NCI-H1436 (cell line): ENCODE measurements at places on chromosomes 2 and 18.

GRCh38 chr2:20223407-20224163, 1.3 kb downstream of the SDC1 start:
- peak; percentile 15 for DNase-seq

DNA sequence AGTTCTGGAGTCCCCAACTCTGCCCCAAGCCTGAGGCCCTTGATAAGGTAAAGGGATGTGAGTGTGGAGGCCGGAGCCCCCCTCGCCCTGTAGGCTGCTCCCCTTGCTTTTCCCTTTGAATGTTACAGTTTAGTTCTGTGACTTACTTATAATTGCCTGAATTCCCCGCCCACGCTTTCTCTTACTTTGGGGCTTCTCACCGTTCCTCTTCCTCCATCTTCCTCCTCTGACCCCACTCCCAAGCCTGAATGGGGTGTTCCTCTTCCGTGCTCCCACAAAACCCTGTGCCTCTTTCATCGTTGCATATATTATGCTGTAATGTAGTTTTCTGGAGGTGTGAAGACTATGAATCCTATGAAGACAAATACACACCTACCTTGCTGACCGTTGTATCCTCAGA, 15.0 kb upstream of the IL1RN start:
- no peak for DNase-seq

DNA sequence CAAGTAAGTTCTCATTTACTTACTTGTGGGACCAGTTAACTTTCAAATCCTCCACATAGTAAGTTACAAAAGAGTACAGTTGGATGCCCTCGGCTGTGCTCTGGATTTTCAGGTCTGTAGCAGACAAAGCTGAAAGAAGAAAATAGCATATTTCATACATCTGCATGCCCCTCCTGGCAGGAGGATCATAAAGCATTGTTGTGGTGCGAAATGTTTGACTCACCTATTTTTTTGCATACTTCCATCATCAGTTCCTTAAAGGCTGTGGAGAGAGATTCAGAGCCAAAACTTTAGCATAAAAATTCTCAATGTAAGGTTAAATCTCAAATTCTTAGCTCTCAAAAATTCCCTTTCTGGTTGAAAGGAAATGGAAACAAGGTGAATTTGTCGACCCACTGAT, 70.8 kb upstream of the LPIN2 start:
- DNase-seq: no peak

- no peak for DNase-seq
These were observed 89.2 kb downstream of the SOCS6 start for GRCh38 chr18:70377857-70378701.

GRCh38 chr2:118923371-118923770, 18.6 kb upstream of the MARCO start:
- no peak for DNase-seq

DNA sequence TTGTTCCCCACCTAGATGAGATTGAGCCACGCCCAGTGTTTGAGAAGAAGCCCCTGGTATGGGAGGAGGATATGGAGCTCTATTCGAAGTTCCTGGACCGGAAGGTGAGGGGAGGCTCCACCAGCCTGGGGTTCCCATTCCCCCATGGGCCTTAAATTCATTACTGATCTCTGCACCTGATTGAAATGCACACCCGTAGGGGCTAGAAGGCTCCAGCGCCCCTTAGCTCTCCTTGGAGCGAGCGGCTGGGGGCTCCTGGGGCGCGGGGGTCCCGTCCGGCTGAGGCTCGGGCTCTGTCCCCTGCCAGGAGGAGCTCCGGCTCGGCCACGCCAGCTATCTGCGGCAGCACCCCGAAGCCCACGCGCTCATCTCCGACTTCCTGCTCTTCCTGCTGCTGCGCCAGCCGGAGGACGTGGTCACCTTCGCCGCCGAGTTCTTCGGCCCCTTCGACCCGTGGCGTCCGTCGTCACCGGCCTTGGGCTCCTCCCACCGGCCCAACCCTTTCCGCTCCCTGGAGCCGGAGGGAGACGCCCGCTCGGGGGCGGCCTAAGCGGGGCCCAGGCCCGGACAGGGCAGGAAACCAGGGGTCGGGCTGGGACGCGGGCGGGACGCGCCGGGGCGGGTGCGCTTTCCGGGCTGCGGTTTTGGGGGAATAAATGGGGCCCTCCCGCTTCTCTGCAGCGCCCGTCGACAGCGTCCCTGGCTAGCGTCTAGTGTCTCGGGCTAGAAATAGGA, 10.9 kb downstream of the CATIP start:
- DNase-seq: no peak

DNA sequence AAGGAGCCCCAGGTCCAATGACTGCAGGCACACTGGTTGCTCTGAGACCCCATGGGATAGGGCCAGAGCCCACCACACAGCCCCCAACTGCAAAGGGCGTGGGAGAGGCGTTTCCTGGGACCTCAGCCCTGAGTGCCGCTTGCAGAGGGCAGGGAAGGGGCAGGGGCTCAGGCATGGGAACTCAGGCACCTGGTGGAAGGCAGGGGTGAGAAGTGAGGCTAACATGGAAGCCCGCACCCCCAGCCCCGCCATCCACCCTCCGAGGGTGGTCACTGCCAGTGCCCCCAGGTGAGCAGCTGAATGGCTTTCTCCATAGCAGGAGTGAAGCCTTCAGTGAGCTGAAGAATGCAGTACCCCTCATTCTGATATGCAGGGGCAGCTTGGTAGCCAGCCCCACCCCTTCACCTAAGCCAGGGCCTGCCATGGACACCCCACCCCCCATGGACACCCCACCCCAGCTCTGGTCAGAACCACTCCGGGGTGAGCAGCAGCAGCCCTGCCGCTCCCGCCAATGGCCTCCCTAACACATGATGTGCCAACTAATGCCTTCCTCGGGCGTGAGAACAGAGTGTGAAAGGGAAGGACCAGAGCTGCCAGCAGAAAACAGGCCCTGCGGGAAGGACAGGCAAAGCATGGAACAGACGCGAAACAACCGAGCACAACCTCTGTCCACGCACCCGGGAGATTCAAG, 6.6 kb downstream of the KIF1A start:
- DNase-seq: no peak

GRCh38 chr2:17540813-17541530, 476 bp downstream of the VSNL1 start:
- no peak for DNase-seq

DNA sequence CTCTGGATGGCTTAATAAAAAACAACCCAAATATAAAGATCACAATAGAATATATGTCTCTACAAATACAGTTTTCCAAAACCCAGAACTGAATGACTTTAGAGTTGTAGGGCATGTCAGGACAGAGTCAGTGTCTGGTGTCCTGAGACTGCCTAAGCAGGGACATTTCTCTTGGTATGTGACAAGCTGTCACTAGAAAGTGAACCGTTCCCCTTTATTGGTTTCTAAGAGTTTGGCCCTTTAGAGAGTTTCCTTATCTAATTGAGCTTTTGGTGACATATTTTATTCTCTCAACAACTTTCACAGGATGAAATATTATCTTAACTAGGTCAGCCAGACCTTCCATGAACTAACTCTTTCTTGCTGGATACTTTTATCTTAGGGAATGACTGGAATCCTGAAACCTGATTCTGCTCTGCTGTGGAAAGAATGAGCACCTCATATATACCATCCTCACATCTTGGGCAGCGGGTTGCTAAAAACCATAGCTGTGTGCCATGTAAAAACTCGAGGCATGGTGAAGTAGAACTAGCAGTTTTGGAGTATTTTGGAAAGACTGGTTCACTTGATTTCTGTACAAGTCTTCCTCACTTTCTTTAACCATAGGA, 54.8 kb downstream of the CAVIN2 start:
- no peak for DNase-seq

DNA sequence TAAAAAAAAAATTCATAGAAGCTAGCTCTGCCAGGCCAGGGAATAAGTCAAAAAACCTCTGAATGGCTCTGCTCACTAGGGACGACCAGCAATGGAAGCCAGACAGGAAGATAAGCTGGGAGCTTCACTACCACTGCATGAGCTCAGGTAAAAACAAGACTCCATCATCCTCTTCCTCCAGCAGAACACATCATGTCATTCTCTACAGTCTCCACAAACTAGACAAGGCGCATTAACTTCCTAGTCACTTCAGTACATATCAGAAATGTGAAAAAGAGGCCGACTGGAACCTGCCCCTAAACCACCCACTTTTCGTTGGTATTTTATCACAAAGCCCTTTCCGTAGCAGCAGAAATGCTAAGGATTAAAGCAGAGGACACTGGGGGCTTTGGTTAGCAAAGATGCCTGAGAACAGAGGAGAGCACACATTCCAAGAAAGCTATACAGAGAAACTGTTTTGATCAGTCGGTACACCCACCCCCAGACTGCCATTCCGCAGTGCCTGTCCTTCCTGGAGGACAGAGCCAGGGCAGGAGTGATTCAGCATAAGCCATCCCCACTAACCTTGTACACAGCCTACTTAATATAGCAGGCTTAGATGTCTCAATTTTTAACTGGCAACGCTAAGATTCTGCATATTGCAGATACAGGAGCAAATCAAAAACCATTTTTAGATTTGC, 53.4 kb downstream of the AAK1 start:
- no peak for DNase-seq

DNA sequence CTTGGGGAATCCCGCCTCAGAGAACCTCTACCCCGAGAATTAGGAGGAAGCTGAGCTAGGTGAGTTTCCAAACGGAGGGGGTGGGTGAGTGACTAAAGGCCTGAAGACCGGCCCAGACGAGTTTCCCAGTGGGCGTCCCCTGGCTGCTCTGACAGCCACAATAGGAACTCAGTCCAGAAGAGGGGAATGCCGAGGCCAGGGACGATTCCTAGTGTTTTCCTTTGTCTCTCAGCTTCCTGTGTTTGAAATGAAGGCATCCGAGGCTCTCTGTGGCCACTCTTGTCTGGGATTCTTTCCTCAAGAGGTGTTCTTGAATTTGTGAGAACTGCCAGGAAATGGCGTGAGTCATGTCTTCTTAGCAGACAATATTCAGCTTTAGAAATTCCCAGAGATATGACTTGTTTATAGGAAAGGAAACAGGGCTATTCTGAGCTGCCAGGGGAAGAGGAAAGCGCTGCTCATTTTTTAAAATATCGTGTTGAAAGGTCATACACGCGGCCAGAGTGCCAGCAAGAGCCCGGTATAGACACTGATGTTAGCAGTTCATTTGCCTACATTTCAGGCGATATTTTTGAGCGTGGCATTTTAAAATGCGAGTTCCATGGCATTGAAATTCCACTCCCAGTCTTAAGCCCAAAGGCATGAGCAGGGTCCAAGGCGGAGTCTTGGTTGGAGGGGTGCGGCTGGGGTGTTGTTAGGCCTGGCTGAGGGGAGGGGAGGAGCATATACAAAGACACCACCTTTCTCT, 169.1 kb upstream of the KLF7 start:
- DNase-seq: no peak

DNA sequence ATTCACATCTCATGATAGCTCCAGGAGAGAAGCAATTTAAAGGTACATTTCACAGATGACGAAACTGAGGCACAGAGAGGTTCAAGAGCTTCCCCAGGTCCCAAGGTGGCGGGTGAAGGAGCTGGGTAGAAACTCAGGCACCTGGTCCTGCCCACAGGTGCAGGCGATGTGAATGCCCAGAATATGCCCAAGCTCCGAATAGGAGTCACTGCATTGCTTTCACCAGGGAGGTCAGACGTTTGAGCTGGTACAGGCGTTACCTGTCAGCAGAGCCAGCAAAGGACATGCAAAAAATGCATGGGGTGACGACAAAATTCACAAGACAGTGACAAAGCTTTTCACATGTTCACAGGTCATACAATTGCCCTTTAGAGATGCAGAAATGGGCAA, 247.9 kb downstream of the HDAC4 start:
- DNase-seq: no peak

DNA sequence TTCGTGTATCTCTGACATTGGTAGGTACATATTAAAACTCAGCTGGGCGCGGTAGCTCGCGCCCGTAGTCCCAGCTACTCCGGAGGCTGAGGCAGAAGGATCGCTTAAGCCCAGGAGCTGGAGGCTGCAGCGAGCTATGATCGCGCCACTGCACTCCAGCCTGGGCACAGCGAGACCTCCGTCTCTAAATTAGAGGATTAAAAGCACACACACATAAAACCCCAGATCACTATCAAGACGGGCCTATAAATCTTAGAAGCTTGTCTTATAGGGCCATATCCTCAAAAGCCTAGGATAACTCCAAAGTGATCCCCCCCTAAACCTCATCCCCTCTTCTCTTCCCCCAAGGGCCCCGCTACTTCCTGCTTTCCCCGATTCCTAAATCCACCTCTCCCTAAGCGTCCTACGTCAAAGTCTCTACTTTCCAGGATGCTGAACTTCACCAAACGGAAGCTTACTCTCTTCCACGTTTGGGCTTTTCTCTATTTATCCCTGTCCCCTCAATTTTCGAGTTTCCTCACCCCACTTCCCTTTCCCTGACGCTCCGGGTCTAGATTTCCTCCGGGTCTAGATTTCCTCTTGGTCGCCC, 707 bp downstream of the KRCC1 start:
- DNase-seq: no peak

- no peak for DNase-seq
These were observed 94.9 kb upstream of the DNAJC10 start for GRCh38 chr2:182621191-182621590.

- DNase-seq: no peak
These were observed 364.2 kb downstream of the NYAP2 start for GRCh38 chr2:225763711-225764110.

DNA sequence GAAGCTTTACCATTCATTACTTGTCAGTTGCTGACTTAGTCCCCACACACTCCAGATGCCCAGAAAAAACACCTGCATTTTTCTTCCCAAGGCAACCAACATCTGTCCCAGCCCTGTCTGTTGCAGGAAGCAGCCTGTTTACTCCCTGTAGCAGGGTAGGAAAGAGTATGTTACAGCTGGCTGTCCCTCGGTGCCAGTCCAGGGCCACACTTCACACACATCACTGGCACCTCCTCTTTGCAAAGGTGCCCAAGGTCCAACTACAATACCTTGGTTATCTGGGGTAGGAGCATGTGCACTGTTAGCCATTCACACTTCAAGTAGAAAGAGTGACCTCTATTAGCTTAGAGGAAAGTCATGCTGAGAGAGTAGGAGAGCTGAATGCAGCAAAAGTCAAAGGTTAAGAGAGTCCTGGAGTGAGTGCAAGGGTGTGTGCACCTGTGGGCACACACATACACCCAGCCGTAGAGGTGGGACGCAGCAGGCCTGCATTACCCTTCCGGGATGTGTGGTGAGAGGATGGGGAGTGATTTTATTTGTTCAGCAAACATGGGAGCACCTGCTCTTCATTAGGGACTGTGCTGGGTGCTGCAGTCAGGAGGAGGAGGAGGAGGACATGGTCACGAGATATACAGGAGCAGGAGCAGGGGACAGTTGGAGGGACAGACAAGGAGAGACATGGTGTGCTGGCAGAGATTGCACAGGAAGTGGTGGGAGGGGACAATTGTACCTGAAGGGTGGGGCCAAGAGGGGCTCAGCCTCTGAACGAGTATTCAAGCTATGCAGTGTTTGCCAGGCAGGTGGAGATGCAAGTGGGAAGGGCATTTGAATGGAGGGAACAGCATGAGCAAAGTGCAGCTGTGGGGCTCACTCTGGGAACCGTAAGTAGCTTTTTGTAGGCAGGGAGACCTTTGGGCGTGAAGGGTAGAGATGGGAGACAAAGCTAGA, 69.8 kb downstream of the TSN start:
- peak; percentile 20 for DNase-seq

- DNase-seq: no peak
These were observed 160.2 kb downstream of the ZEB2 start for GRCh38 chr2:144359684-144360083.

GRCh38 chr2:26952374-26952773, 18.1 kb upstream of the MAPRE3 start:
- DNase-seq: no peak
